A673 (cell line): ENCODE measurements at places on chromosomes 3 and 15. TPM values are rescaled to one million over a fixed set of nuclear protein-coding genes. Genes with fewer than 3 reads are reported as not detected.

- no peaks in the 10 kb centered on the region for H3K27me3 ChIP-seq
- DNase-seq, result no peak
- no peak overlapping the region for H3K27ac ChIP-seq
- no peak overlapping the region for H3K4me3 ChIP-seq
Measured at GRCh38 chr15:84829428-84829827, 12.3 kb downstream of the ALPK3 start.

DNA sequence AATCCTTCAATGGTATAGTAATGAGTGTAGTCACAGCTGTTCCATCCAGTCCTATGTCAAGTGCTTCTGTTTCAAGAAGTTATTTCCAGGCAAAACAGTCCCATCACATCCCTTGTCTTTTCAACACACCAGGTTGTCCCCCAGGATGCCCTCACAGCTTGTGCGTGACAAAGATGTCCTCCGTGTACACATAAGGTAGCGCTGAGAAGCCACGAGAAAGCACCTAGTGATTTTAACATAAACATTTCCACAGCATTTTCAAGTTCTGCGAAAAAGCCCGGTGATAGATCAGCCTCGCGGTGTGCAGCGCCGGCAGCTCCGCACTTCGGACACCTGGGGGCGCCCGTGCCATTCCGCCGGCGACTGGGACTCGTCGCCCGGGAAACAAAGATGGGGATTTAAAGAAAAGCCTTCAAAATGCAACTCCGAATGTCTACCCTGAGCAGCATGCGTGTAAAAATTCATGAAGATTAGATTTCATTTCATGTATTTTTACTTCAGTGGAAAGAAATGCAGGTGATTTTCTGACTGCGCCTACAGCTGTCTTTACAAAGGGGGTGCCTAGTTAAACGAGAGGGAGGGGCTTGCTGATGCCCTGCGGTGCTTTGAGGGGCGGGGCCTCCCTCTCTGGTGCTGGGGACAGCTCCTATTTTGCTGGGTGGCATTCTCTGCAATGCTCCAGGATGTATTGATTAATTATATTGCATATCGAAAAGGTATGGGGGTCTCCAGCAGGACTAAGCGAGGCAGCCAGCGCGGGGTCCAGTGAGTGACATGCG is 49.9 kb downstream of the KY start:
- H3K27me3 ChIP-seq, result peaks cover 3% of the 10 kb centered on the region
- peak; percentile 85 for DNase-seq
- no peaks in the 10 kb centered on the region for H3K36me3 ChIP-seq
- peaks cover 20% of the 10 kb centered on the region for H3K4me1 ChIP-seq

- H3K36me3 ChIP-seq, result no peaks in the 10 kb centered on the region
- peaks cover 3% of the 10 kb centered on the region for H3K27me3 ChIP-seq
- H3K27ac ChIP-seq, result no peak overlapping the region
- no peak overlapping the region for H3K4me3 ChIP-seq
- no peaks in the 10 kb centered on the region for H3K4me1 ChIP-seq
- DNase-seq, result no peak
Measured at GRCh38 chr3:129961141-129961541, 13.4 kb upstream of the TRH start.

Gene GOLGA6L7
- not detected in 2 replicates for total RNA-seq

Gene GHSR
- not detected in 2 replicates for total RNA-seq
